ENCODE measurements at places on chromosomes 7 and 10. TPM values are rescaled to one million over a fixed set of nuclear protein-coding genes. Genes with fewer than 3 reads are reported as not detected.

Gene ANXA8
- 101 TPM for total RNA-seq

Gene PPRC1
- total RNA-seq, result 10.5 TPM

DNA sequence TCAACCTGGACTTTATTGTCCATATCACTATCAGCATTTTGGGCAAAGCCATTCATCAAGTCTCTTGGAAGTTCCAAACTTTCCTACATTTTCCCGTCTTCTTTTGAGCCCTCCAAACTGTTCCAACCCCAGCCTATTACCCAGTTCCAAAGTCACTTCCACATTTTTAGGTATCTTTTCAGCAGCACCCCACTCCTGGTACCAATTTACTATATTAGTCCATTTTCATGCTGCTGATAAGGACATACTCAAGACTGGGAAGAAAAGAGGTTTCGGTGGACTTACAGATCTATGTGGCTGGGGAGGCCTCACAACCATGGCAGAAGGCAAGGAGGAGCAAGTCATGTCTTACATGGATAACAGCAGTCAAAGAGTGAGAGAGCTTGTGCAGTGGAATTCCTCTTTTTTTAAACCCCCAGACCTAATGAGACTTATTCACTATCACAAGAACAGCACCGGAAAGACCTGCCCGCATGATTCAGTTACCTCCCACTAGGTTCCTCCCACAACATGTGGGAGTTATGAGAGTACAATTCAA lies 50.2 kb downstream of the NRF1 start:
- no peak for DNase-seq

- no peak for DNase-seq
Measured at GRCh38 chr10:54148508-54148907, 652.5 kb downstream of the PCDH15 start.

DNA sequence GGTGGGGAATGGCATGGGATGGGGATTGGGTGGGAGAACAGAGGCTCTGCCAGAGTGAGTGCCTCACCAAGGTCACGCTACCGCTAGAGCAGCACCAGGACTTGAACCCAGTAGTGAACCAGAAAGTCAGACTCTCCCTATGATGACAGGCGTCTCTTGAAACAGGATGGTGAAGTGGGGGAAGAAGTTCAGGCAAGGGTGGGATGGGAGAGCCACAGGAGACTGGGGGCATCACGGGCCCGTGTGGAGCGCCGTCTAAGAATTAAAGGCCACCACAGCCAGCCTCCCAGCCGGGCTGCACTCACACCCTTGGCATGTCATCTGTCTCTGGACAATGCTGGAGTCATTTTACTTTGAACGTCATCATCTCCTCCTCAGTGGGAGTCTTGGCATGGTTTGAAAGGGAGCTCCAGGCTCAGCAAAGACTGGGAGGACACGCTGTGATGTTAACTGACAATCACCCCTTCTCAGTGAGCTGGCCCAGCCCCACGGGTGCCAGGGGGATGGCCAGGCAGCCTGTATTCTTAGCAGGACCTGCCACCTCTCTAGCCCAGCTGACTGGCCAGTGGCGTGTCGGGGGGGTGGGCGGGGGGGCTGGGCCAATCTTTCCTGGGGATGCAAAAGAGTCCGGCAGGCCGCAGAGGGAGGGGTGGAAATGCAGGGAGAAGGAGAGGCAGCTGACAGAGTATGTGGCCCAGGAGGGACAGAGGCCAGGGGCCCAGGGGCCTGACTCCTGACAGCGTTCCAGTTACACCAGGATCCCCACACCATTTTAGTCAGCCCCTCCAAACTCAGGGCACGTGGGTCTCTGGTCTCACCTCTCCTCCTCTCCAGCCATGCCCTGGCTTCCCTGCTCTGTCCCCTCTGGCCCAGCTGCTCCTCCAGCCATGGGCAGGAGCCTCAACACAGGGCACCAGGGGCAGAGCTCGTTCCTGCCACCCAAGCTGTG lies 96.2 kb downstream of the VOPP1 start:
- DNase-seq, result no peak

Measured in esophagus squamous epithelium (tissue), 5 donors.